Natural killer cell (primary cell): ENCODE measurements at places on chromosomes 11 and 22. TPM values are rescaled to one million over a fixed set of nuclear protein-coding genes. Genes with fewer than 3 reads are reported as not detected.

Gene VSIG10L2
- total RNA-seq = not detected

Gene LZTR1
- 85.0 TPM for total RNA-seq

Gene LRRC56
- 2.4 TPM for total RNA-seq

Gene OR51B6
- total RNA-seq = not detected

Gene NOX4
- not detected for total RNA-seq

Gene C22orf31
- total RNA-seq = not detected

Gene FAM227A
- 0.07 TPM for total RNA-seq

Gene PRRG4
- total RNA-seq = 0.14 TPM

Gene C11orf97
- total RNA-seq = not detected

Gene MRGPRX3
- not detected for total RNA-seq

Gene ARHGAP8
- 23.6 TPM for total RNA-seq

Gene LINC01488
- not detected for total RNA-seq

Gene DGAT2
- 0.24 TPM for total RNA-seq

Gene LBHD1
- 29.1 TPM for total RNA-seq

Gene MS4A15
- not detected for total RNA-seq

Gene CEP126
- 10.4 TPM for total RNA-seq

Gene LGR4
- 0.70 TPM for total RNA-seq

Gene PGR
- not detected for total RNA-seq

Gene CTSW
- 765 TPM for total RNA-seq

Gene EFEMP2
- 9.8 TPM for total RNA-seq

Gene TREH
- total RNA-seq = not detected

Gene MUS81
- 71.6 TPM for total RNA-seq

Gene MS4A8
- total RNA-seq = not detected

Gene MUC15
- not detected for total RNA-seq

Gene TMEM45B
- not detected for total RNA-seq

Gene HIKESHI
- total RNA-seq = 24.2 TPM

Gene FAM180B
- not detected for total RNA-seq

Gene ASCC2
- 130 TPM for total RNA-seq

Gene IL17RA
- 28.7 TPM for total RNA-seq

Gene KLHDC7B
- total RNA-seq = 5.3 TPM

Gene MS4A7
- 8.0 TPM for total RNA-seq

Gene NXPE2
- not detected for total RNA-seq

Gene BATF2
- not detected for total RNA-seq

Gene TTLL1
- total RNA-seq = 6.5 TPM

Gene OR51B2
- not detected for total RNA-seq

Gene MS4A6A
- 27.2 TPM for total RNA-seq

Gene ANO9
- total RNA-seq = 21.3 TPM

Gene SLC15A3
- 26.5 TPM for total RNA-seq

Gene RTN4R
- total RNA-seq = 1.2 TPM

Gene PIH1D2
- total RNA-seq = not detected

Gene AIFM3
- 2.2 TPM for total RNA-seq

Gene SMC1B
- not detected for total RNA-seq

Gene KDM4E
- not detected for total RNA-seq

Gene TRIM29
- total RNA-seq = not detected

Gene LIF
- 2.0 TPM for total RNA-seq

Gene PIWIL4
- 2.0 TPM for total RNA-seq

Gene USH1C
- total RNA-seq = not detected

Gene HOATZ
- total RNA-seq = not detected

Gene CENPM
- 7.1 TPM for total RNA-seq

Gene LRRN4CL
- total RNA-seq = not detected

Gene YAP1
- total RNA-seq = not detected
